ENCODE measurements at places on chromosomes 12 and 14.

DNA sequence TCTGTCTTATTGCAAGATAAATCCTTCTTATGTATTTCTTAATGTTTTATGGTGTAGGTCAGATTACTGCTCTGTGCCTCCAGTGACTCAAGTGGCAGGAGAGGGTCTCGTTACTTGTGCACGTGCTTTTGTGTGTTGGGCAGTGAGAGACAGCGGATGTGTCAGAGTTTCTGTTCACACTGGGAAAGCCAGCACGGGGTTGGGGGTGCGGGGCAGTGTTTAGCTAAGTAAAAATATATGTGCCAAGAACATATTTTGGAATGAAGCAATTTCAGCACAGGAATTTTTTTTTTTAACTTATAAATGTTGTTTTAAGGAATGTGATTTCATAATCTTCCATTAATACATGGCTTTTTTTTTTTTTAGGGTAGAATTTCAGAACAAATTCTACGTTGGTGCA, 4.5 kb upstream of the DNAH10 start:
- DNase-seq, result no peak

DNA sequence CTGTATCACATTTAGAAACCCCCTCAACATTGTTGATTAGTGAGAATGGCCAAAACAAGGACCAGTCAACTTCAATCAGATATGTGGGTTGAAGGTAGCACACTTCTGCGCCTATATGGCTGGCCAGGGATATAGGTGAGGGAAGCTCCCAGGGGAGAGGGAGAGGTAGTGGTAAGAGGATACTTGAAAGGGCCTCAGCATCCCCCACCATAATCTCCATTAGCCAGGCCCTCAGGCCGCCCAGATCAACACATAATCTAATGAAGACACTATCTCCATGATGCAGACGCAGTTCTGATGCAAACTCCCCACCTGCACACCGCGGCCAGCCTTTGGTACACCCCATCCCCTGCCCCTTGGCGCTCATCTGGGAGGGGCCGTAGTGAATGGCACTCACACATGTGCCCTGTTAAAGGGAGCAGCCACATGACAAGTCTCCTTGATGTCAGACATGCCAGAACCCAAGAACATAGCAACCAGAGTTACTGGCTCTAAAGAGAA, 158.0 kb downstream of the TMEM132C start:
- DNase-seq, result no peak

DNA sequence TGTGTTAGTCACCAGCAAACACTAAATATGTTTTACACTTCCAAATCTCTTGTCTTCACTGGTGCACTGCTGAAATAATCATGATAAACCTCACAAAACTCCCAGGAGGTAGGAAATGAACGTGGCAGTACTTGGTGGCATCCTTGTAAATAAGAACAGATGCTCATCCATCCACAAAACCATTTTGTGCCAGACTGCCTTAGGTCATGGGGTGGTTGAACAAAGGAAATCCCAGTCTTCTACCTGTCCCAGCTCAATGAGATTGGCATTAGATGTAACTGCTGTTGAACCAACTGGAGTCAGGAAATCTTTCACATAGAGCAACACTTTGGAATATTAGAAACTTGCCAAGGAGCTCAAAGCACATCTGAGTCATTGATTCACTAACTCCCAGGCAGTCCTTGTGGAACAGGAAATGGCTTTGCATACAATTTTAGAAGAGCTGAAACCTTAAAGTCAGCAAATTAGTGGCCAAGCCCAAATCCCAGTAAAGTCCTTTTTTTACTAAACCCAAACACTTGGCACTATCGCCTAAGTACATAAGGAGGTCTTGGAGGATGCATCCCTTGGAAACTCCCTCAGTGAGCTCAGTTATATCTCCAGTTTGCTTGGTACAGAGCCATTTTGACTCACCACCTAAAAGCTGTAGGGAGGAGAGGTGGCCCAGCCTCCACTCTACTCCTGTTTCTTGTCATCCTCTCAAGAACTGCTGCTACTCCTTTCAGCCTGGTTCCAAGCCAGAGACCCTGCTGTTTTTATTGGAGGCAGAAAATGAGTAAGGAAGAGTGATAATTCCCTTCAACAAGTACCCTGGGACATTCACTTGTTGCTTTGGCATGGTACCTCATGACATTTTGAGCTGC, 208.0 kb downstream of the NOVA1 start:
- no peak for DNase-seq

DNA sequence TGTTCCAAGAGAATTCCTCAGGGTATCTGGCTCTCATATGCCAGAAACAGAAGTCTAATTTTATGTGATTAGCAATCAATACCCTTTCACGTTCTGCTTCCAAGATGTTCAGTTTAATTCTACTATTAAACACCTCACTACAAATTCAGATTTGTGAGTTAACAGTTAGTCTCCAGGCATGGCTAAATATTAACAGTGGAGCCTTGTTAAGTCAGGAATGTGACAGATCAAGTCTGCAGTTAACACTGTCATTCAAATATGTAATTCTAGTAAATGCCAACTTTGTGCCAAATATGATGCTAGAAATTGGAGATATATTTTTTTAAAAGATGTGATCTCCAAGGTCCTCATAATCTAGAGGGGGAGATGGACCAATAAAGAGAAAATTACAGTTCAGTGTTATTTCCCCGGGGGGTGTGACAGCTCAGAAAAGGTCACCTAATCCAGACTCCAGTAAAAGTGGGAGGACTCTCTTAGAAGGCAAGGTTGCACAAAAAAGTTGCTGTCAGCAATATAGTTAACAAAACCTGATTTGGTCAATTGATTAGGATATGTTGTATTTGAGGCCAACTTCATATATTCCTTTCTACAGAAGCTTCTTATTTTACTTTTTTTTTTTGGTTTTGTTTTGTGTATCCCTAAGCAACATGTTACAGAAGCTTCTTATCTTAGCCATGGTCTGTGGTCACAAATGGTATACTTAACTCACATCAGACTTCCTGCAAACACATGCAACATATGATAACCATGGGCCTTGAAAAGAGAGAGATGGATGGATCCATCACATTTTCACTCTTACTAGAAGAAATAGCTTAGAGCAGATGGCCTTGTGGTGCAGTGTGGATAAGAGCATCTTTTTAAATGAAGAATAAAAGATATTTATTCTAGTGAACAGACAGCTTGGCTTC, 18.4 kb upstream of the RNU6-7 start:
- no peak for DNase-seq

- DNase-seq, result no peak
Measured at GRCh38 chr12:101768781-101769180, 29.5 kb upstream of the SYCP3 start.

- DNase-seq, result no peak
Measured at GRCh38 chr12:27970401-27971120, 2.0 kb downstream of the PTHLH start.

Measured in Right ventricle myocardium inferior (tissue), 1 donor.